ENCODE measurements at places on chromosomes 7 and 10.

DNA sequence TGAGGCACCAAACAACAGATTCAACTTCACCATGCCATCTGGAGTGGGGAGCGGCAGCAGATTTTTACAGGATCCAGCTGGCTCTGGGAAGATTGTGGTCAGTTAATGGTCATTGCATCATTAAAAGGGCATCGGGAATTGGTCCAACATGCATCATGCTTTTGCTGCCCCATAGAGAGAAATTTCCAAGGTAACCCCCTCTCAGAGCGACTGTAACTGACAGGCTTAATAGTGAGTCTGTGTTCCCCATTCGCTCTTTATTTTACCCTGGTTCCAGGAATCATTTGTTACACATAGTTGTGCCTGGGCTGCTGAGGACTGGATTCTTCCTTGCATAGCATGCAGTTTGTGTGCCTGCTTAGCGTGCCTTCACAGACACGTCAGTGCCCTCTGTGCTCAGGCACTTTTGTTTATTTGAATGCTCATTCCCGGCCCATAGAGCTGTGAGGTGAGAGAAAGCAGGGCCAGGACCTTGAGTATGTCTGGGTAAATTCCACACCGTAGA, 49.9 kb downstream of the CDHR3 start:
- no peak for DNase-seq

- no peak for DNase-seq
Measured at GRCh38 chr10:16644146-16644545, 122.5 kb upstream of the C1QL3 start.

DNA sequence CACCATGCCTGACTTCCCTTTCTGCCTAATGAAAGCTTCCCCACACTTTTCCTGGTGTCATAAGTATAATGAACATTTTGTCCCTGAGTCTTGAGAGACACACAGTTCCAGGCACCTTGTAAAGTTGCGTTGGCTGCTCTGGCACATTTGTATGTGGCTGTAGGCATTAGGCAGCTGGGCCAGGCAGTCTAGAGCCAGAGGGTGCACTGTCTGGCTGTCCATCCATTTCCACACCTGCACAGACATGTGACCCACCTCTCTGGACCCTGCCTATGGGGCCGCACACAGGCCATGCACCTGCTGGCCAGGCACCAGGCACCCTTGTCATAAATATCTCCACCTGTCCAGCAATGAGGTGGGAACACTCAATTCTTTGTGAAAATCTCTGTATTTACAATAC, 54.7 kb upstream of the ANTXRL start:
- no peak for DNase-seq

DNA sequence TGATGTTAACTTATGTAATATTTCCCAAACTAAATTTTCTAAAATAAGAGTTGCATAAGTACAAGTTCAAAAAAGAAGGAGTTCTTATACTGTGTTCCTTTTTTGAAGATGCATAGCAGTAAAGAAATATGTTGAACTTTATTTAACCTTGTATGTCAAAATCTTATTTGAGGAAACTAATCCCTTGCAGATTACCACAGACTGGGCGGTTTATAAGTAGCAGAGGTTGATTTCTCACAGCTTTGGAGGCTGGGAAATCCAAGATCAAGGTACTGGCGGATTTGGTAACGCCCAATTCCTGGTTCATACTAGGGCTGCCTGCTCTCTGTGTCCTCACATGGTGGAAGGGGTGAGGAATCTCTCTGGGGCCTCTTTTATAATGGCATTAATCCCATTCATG, 68.5 kb downstream of the GNAT3 start:
- DNase-seq, result no peak

- no peak for DNase-seq
Measured at GRCh38 chr7:15280078-15280733, 281.6 kb downstream of the AGMO start.

- no peak for DNase-seq
Measured at GRCh38 chr7:76185187-76185896, 16.4 kb upstream of the SRRM3 start.

DNA sequence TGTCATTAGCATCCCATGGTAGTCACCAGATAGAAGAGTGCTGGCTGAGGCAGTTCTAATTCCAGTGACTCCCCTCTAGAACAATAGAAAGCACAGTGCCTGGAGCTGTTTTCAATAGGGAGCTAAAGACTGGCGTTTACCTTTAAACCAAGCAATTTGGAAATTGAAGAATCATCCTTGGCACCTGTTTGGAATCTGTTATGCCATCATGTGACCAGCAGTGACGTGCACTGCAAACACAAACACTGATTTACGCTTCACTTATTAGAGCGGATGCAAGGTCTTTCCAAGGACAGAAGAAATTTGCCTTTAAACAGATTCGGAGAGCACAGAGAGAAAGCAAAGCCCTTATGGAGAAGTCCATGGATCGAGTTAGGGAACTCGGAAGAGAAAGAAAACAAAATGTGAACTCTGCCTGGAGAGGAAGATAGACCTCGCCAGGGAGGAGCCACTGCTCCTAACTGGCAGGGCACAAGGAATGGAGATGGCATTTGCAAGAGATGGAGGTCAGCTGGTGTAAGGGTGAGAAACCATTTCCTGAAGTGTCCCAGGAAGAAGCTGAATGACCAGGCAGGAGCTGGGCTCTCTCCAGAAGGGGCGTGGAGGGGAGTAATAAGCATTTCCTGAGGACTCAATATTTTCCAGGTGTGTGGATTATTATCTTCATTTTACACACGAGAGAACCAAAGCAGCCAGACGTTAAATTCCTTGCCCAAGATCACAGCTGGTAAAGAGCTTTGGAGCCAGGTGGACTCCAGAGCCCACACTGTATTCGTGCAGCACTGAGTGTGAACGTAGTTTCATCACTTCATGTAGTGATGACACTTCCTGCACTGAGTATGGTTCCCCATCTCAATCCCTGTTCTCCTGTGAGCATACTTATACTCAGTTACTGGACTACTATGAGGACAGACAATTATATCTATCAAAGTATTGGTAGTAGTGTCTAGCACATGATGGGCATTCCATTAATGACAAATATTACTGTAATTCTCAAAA, 97.7 kb downstream of the CUBN start:
- no peak for DNase-seq

DNA sequence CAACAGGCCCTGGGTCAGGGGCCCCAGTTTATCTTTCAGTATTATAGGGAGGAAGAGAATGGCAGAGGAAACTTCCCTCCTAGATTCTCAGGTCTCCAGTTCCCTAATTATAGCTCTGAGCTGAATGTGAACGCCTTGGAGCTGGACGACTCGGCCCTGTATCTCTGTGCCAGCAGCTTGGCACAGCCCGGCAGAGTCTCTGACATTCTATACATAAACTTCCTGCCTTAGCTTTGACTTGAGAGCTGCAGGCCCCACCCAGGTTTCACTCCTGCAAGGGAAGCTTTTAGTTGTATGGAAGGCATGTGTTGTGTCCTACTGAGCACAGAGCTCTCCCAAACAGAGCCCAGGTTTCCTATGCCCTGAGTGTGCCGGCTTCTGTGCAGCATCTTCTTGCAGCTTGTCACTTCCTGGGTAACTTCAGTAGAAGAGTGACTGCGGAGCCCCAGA, 205.6 kb upstream of the PRSS58 start:
- no peak for DNase-seq

DNA sequence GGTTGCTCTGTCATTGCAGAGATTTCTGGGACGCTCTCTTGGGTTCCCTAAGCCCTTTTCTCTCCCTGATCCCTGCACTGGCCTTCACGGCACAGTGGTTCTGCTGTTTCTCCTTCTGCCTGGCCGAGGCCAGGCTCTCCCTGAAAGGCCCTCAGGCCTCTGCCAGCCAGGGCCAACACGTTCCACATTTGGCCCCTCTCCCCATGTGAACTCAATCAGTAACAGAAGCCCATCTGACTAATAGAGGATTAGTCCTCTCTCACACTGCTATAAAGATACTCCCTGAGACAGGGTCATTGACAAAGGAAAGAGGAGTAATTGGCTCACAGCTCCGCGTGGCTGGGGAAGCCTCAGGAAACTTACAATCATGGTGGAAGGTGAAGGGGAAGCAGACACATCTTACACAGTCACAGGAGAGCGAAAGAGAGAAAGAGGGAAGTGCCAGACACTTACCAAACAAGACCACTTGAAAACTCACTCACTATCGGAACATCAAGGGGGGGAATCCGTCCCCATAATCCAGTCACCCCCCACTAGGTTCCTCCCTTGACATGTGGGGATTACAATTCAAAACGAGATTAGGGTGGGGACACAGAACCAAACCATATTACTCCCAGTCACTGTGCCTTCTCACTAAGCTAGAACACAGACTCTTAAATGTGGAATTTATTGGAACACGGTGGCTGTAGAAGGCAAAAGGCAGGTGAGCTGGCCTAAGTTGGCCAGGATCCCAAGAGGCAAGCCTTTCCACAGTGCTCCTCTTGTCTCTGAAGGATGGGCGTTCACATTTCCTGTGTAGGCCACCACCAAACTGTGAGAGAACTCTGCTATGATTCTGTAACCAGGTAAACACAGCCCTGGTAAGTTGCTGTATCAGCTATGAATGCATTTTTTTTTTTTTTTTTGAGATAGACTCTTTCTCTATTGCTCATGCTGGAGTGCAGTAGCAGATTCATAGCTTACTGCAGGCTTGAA, 8.8 kb downstream of the FZD8 start:
- no peak for DNase-seq

DNA sequence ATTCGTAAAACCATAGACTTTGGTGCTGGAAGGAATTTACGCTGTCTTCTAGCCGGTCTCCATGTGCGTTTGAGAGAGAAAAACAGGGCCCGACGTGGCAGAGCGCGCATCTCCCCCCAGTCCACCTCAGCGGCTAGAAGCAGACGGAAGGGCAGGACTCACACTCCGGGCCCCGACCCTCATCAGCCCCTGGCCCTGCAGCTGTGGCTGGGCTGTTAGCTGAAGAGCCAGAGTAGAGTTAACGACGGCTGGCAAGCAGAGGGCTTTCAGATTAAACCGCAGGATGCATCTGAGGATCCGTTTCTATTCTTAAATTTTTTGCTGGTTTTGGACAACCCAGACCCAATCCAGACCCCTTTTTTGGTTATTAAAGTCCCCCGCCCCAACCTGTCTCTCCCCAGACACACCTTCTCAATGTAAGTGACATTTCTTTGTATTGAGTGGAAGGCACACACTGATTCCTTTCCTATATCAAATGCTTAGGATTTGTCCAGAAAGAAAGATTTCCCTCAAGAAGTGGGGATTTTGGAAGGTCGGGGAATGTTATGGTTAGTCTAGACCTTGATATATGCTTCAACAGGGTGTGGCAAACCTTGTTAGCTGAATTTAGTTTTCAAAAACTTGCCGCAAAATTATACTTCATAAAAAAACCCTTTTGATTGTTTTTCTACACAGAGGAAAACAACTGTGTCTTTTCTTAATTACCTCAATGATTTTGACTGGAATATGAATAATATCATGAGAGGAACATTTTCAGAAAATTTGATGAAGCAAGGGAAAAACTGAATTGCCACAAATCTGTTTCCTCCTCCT, 1.7 kb upstream of the TBX20 start:
- DNase-seq, result no peak

DNA sequence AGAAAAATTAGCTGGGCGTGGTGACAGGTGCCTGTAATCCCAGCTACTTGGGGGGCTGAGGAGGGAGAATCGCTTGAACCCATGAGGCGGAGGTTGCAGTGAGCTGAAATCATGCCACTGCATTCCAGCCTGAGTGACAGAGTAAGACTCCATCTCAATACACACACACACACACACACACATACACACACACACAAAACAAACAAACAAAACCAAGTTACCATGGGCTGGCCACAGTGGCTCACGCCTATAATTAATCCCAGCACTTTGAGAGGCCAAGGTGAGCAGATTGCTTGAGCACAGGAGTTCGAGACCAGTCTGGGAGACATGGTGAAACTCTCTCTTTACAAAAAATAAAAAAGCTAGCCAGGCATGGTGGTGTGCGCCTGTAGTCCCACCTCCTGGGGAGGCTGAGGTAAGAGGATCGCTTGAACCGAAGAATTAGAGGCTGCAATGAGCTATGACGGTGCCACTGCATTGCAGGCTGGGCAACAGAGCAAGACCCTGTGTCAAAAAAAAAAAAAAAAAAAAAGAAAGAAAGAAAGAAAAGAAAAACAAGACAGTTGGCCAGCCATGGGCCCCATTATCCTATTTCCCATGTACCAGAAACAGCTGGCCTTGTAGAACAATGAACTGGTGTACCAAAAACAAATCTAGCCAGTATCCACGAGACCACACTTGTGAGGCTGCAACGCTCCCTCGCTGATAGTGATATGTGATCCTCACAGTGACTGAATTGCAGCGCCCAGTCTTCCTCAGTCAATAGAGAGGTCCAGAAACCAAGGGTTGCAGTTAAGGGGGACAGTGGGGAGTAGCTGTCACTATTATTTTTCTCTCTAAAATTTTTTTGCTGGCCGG, 6.6 kb upstream of the AGFG2 start:
- no peak for DNase-seq

GRCh38 chr7:5598769-5599371, 175.2 kb upstream of the TNRC18 start:
- DNase-seq, result no peak

DNA sequence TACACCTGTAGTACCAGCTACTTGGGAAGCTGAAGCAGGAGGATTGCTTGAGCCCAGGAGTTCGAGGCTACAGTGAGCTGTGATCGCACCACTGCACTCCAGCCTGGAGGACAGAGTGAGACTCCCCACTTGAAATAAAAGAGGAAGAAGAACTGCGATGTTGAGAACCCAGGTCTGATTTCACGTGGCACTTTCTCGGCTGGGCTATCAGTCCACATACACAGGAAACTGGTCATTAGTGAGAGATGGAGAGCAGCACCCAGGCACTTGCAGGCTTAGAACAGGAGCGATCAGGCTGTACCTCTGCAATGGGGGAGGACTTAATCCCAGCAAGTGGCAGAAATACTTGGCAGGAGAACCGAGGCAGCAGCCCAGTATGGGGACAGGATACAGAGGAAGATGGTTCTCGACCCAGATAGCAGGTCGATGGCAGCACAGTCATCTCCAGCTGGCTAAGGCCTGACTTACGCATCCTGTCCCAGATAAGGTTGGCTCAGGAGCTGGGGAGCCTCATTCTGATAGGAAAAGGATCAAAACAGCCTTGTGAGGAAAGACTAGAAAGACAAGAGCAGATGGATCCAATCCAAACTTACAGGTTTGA, 487.7 kb upstream of the AUTS2 start:
- no peak for DNase-seq

DNA sequence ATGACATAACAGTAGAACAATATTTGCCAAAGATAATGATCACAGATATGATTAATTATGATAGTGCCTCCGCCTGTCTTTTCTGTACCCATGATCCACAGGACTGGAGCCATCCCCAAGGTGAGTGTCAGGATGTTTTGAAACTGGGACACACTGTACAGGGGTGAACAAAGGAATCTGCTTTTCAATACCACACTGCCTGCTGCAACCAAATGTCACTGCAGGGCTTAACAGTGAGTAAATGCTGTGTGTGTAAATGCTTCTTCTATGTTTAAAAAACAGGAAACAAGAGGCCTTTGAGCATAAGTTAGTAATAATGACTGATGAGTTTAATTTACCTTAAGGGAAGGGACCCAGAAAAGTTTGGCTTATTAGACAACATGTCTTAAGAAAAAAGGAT, 65.2 kb downstream of the HBP1 start:
- DNase-seq, result no peak

- no peak for DNase-seq
Measured at GRCh38 chr7:96508371-96508770, 186.5 kb upstream of the SLC25A13 start.

All from activated T-cell treated with anti-CD3 and anti-CD28 coated beads, Interleukin-2, amount 50 U/mL, for 4 hours (primary cell).